ENCODE measurements at places on chromosomes 16 and 17. TPM values are rescaled to one million over a fixed set of nuclear protein-coding genes. Genes with fewer than 3 reads are reported as not detected.
A peak's percentile ranks its signal among the peaks of the same experiment; 100 is the strongest.

DNA sequence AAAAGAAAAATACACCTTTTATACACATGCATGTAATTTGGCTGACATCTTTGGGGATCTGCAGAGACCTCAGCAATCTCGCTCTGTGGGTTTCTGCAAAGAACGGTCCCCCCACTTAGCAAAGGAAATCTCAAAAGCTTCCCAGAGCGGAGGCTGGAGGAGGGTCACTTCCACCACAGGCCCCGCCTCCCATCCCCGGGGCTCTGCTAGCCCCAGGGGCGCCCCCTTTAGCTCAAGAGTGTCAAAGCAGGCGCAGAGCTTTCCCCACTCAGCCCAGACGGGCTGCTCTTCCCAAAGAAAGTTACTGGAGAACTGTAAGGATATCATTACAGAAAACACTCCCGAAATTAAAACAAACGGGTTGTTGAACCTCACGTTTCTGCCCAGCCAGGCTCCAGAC is 11.4 kb downstream of the SLC13A5 start:
- DNase-seq, result no peak

GRCh38 chr16:56289862-56290261 is 98.6 kb downstream of the GNAO1 start:
- no peak for DNase-seq

- peak; percentile 99 for DNase-seq
Observed at GRCh38 chr17:40100669-40101366, 429 bp upstream of the NR1D1 start.

DNA sequence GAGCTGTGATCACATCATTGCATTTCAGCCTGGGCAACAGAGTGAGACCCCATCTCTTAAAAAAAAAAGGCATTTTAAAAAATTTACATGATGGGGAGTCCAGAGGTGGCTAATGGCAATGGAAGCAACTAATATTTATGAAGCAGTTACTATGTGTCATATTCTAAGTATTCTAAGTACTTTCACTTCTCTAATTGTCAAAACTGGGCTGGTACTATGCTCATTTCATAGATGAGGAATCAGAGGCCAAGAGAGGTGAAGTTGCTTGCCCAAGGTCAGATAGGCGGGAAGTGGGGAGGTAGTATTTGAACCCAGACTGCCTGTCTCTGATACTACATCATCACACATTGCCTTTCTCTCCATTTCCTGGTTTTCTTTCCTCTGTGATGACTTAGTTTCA is 50.7 kb downstream of the SLC5A11 start:
- peak; percentile 2 for DNase-seq

DNA sequence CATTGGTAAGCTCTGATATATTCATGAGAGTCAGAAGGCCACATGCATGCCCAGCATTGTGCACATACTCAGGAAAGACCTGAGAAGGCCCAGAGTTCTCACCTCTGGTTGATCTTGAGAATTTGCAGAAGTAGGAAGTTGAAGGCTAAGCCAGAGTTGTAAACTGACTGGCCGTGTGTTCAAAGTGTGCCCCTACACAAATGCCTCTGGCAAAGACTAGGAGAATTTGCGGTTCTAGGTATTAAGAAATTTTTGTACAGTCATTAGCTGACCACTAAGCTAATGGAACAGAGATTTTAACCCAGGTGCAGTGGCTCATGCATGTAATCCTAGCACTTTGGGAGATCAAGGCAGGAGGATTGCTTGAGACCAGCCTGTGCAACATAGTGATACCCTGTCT is 25.0 kb downstream of the FBXL20 start:
- no peak for DNase-seq

- DNase-seq, result peak; percentile 7
Observed at GRCh38 chr16:78092758-78093157, 6.7 kb upstream of the WWOX start.

DNA sequence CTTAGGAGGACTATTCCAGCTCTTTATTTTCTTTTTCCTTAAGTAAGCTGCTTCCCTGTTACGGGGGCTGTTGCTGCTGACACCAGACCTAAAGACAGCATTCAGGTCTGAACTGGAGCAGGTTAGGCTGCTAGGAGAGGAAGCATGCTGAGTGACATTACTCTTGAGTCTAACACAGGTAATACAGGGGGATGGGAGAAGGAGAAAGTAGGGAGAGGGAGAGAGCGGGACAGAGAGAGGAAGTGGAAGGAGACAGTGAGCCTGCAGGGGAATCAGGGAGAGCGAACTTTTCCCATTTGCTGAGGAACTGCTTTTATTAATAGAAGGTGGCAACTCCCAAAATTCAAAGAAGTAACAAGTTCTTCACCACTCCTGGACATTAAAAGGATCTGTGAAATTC is 130.9 kb downstream of the PARN start:
- no peak for DNase-seq

DNA sequence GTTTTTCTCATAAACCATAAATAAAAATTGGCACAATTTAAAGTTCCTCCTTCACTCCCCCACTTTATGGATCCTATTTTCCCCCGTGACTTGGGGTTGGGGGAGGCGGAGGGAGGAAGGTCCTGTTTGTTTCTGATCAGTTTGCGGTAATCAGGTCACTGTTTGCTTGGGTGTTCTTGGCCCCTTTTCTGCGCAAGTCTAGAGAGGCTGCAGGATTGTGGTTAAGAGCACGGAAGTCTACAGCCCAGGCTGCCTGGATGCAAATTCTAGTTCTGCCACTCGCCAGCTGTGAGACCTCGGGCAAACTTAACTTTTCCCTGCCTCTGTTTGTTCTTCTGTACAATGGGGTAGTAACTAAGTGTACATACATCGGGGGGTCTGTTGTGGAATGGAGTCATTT is 12.1 kb downstream of the ATP2C2 start:
- DNase-seq, result peak; percentile 40

DNA sequence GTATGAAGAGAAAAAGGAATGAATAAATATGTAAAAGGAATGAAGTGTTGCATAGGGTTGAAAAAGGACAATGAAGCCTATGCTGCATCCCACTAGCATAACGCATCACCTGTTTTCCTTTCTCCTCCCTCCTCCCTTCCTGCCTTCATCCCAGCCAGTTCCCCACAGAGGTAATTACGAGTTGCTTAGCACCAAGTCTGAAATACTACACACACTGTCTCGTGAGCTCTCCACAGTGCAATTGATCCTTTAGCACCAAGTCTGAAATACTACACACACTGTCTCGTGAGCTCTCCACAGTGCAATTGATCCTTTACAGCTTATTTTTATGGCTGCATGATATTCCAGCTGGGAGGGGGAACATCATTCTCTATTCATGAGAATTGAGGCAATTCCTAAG is 1.1 kb upstream of the DRC7 start:
- no peak for DNase-seq

DNA sequence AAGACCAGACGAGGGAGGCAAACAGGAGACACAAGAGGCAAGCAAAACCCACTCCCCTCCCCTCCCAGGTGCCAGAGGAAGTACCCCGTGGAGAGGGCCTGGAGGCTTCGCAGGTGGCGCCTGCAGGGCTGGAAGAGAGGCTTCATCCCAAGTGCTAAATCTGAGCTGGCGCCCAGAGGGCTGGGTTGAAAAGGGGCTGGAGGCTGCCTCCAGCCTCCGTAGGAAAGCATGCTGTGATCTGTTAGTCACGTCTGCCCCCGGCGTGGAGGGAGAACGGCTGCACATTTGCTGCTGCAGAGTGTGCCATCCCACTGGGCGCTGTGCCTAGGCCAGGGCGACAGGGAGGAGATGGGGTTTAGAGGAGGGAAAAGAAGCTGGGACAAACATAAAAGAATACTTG is 16.9 kb downstream of the RPH3AL start:
- DNase-seq, result peak; percentile 72

DNA sequence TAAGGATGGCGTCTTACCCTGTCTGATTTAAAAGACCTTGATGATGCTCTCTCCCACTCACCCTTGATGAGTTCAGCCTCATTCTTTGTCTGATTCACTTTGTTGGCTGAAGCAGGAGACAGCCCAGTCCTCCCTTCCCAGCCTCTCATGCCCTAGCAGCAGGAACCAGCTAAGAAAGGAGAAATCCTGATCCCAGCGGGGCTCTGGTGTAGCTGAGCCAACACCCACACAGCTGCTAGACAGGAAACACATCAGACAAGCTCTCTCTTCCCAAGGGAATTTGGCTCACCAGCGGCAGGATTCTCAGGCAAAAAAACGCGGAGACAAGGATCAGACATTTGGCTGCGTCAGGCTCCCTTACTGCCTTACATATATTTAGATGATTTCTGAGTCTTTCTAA is 211.5 kb downstream of the CDH11 start:
- DNase-seq, result peak; percentile 85

DNA sequence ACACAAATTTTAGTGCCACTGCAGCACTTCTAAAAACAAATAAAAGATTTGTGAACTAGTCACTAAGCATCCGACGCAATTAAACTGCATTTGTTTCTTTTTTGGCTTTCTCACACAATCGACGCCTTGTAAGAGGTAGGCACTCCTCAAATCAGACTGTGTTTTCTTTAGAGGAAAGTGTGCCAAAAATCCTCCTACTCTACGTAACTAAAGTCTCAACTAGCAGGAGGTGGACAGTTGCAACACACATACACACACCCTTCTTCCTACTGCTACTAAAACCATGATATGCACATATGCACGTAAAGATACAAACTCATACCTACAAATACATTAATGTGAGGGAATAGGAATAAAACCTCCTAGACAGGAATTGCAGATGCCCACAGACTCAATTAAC is 844.7 kb upstream of the SOX9 start:
- no peak for DNase-seq

- no peak for DNase-seq
Observed at GRCh38 chr17:881778-882177, 97.8 kb downstream of the NXN start.

DNA sequence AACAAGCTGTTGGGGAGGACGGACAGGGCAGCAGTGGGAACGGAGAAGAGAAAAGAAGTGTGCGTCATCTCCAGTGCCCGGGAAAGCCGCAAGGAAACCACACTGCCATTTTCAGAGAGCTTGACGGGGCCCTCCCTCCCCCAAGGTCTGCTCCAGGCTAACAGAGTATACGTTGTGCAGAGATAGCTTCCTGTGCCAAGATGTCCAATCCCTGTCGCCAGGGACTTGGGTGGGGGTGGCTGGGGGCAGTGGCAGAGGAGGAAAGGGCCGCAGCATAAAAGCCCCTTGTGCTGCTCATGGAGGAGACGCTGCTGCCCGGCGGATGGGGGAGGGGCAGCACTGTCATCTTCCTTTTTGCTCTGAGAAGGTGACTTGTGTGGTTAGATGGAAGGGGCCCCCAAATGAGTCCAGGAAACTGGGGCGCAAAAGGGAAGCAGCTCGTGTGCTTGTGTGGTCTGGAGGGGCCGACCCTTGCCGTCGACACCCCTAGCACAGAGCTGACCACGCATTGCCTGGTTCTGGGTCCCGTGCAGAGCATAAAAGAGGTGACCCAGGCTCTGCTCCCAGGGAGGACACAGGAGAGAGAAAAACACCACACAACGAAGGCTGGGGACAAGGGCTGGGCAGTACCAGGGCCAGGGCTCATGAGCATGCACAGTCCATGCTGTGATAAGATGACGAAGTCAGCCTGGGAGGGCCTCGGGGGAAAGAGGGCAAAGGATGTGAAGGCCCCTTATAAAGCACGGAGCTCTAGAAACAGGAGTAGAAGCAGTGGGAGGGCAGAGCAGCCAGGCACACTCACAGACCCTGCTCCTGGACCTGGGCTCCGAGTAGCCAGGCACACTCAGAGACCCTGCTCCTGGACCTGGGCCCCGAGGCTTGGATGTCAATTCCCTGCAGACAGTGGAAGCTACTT is 372.7 kb downstream of the SLC39A11 start:
- DNase-seq, result peak; percentile 79

DNA sequence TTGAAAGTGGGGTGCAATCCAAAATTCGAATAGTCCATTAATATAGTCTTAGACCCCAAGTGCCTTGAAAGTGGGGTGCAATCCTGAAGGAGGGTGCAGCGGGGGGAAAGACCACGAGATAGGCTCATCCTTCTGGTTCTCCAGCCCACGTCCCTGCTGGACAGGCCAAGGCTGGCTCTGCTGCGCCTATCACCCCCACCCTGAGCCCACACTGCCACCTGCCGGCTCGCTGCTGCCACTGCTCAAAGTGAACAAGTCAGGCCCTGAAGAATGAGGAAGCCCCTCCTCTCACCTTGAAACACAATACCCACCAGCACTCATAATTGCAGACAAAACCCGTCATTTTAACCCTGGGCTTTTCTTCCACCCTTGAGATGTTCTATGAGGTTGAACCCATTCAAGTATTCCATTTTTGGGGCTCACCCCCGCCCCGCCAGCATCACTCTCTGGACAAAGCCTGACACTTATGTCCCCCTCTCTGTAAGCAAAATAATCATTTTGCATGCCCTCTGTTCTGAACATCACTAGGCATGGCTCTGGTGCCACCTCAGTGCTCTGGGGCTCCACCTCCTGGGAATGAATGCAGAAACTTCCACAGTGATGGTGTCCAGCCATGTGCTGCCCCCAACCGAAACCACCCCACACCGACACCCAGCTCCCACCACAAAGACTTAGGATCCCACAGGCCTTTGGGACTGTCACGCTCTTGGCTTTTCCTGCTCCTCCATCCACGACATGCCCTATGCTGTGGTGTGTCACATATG is 56.8 kb downstream of the BEAN1 start:
- peak; percentile 95 for DNase-seq

DNA sequence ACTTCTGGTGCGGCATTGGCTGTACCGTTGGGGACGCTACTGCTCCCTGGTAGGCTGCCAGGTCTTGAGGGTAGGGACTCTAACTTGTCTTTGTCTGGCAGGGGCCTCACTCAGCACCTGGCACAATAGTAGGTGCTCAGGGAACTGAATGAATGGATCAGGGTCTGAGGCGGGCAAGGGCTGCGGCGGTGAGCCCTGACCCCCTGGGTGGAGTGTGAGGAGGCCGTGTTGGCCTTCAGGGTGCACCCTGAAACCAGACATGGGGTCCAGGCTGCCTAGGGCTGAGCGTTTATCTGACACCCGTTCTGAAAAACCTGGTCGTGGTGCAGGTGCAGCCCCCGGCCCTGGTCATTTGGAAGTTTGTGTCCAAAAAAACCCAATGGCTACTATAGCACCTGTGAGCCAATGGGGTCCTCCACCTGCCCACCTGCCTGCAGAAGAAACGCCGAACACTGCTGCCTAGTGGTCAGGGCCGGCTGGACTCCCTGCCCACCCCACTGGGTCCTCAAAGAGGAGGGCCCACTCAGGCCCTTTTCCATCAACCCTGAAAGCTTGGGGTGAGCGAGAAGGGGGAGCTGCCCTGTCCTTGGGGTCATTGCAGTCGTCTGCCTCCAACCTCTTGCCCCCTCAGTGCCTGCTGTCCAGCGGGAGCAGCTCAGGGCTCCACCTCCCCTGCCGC is 4.9 kb upstream of the ATP6V0C start:
- DNase-seq, result no peak

Gene PKMYT1
- 0.76 TPM for total RNA-seq

Gene CSF3
- 0.69 TPM for total RNA-seq

Gene TLCD3A
- total RNA-seq, result 10.4 TPM

Gene PRSS8
- not detected for total RNA-seq

Gene NRN1L
- total RNA-seq, result not detected

Gene BCAR1
- 104 TPM for total RNA-seq

Gene RMI2
- total RNA-seq, result 0.67 TPM

Gene LGALS9
- total RNA-seq, result 53.9 TPM

Gene C16orf89
- total RNA-seq, result 32.3 TPM

Gene MARCHF10
- not detected for total RNA-seq

All from posterior vena cava (tissue), 2 donors.